Fibroblast of skin of right quadriceps (primary cell): ENCODE measurements at places on chromosomes 5 and 9.
A peak's percentile ranks its signal among the peaks of the same experiment; 100 is the strongest.

DNA sequence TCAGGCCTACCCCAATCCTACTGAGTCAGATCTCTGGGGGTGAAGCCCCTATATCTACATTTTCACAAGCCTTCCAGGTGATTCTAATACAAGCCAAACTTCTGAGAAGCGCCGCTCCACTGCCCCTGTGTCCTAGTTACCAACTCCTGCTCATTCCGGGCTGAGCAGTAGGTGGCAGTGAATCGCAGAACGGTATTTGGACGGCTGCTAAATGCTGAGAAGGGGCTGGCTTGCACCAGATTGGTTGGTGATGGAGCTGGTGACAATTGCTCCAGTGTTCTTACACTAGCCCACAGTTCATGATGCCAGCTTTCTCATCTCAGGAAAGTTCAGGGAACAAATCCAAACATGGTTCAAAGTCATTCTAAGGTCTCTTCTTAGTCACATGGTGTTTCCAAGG is 31.1 kb upstream of the FGF1 start:
- peak; percentile 58 for DNase-seq

DNA sequence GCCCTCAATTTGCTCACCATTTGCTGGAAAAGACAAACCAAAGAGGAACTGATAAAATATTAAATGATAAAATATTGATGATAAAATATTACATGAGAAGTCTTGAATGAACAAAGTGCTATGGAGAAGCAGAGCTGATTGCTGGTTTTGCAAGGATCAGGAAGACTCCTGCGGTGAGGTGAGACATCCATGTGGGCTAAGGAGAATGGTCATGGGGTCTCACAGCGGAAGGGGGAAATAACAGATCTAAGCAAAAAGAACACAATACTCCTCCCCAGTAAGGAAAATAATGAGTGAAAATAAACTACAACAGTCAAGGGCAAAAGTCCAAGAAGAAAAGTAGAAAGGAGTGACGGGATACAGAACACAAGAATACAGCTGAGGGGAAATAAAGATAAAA is 146.8 kb downstream of the LURAP1L start:
- DNase-seq, result no peak

DNA sequence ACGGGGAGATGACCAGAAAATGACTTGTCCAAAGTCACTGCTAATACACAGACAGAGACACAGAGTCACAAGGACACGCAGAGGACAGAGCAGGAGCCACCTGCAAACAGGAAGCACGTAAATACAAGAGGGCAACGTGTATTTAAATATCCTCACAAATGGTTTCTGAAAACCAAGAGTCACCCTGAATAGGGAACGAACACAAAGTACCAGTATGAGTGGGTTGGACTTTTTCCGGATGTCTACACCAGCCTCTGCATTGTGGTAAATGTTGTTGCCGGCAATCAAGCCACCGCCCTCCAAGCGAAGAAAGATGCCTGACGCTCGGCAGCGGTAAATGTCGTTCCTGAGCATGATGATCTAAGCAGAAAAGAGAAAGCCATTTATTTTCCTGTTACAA is 44.5 kb downstream of the FBXO10 start:
- DNase-seq, result no peak

- peak; percentile 52 for DNase-seq
Measured at GRCh38 chr5:145887976-145888574, 15.3 kb upstream of the GRXCR2 start.

DNA sequence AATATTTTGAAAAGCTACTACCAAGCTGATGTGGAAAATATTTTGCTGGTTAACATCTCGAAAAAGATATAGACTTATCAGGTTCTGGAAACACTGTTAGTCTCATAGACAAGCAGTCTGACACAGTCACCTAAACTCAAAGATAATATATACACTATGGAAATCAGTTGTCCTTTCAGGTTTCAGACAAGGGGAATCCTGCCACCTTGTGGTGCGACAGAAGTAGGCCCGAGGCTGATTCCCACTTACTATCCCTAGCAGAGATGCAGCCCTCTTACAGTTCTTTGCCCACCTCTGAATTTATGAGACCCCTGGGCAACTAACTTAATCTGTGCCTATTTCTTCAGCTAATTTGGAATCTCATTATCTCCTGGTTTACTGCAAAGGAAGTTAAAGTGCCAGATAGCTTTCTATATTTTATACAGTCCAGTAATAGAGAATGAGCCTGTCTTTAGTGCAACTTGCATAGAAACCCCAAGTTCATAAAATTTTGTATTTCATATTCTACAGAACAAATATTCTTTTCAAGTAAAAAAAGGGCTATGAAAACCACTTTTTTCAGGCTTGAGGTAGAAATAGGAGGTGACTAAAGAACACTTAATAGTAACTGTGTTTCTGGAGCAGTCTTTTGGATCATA is 16.9 kb downstream of the RAD1 start:
- DNase-seq, result peak; percentile 67

GRCh38 chr9:130010151-130010988 is 32.6 kb downstream of the FNBP1 start:
- DNase-seq, result no peak

- DNase-seq, result no peak
Measured at GRCh38 chr5:123751670-123752069, 239.7 kb downstream of the CSNK1G3 start.

GRCh38 chr5:126516852-126517251 is 78.2 kb downstream of the ALDH7A1 start:
- no peak for DNase-seq

DNA sequence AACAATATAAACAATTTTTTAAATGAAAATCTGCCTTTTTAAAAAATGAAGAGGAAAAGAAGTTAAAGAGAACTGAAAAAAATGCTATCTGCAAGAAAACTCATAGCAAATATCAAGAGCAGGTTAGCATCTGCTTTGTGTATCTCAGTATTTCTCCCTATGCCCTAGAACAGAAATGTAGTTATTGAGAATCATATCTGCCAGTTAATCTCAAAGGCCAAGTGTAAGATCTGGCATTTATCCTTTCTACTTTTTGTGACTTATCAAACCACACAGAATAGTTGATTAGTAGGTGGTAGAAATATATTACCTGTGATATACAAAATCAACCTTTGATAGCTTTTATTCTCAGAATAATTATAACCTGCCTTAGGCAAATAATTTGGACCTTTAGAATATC is 1699.8 kb downstream of the EFNA5 start:
- DNase-seq, result no peak

GRCh38 chr5:54602475-54602874 is 84.9 kb downstream of the SNX18 start:
- DNase-seq, result no peak

GRCh38 chr9:28628031-28628430 is 1054.8 kb upstream of the C9orf72 start:
- no peak for DNase-seq

- no peak for DNase-seq
Measured at GRCh38 chr9:34545497-34545896, 22.7 kb upstream of the ENHO start.

GRCh38 chr5:93247105-93247504 is 333.9 kb downstream of the NR2F1-AS1 start:
- no peak for DNase-seq

DNA sequence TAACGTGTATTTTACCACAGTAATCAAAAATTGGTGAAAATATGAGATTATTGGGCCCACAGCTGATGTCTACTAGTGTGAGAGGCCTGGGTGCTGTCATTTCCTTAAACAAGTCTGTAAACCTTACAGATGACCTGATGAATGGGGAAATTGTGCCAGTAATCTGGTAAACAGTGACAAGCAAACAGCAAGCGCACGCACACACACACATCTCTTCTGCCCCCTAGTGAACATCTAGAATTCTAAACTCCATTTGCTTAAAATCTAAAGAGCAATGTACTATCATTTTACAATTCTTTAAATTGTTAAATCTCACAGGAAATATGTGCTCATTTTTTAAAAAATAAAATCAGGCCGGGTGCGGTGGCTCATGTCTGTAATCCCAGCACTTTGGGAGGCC is 7.5 kb upstream of the RAPGEF1 start:
- peak; percentile 48 for DNase-seq

GRCh38 chr5:144092508-144092907 is 78.0 kb downstream of the YIPF5 start:
- DNase-seq, result no peak

DNA sequence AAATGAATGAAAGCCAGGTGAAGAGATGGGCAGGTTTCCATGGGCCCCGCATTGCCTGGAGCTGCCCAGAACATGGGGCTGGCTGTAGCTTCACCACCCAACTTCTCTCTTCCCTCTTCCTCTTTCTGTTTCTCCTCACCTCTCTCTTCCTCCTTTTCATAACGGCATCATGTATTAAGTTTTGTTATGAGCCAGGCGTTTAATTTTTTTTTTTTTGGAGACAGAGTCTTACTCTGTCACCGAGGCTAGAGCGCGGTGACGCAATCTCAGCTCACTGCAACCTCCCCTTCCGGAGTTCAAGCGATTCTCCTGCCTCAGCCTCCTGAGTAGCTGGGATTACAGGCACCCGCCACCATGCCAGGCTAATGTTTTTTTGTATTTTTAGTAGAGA is 13.0 kb upstream of the SPINK4 start:
- no peak for DNase-seq

DNA sequence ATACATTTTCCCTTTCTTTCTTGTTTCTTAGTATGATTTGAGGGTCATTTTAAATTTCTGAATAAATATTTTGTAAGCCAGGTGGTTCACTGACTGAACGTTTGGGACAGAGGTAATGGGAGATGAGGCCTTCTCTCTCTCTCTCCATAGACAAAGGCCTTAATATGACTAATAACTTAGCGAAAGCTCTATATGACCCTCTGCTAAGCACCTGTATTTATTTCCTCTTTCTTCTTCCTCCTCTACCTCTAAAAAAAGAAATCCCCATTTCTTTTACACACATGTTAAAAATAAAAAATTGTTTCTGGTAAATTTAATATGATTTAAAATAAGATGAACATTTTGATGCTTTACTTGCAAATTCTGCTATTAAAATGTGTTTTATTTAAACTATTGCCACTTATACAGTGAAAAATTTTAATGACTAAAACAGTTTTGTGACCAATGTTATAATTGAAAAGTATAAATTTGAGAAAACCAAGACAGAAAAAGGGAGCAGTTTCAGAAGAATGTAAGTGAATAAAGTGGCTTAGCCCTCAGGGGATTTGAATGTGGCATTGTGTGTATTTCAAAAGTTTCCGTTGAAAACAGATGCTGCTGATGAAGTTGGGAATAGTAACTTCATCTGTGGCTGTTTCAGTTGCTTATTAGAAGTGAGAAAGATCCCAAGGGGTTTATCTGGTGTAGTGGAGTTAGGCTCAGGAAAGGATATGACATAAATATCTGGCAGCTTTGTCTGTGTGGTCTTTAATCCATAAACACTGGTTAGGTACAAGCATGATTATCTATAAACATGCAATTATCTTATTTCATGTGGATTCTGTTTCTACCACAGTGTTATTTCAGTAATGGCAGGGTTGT is 128.6 kb upstream of the GRHPR start:
- DNase-seq, result peak; percentile 62

DNA sequence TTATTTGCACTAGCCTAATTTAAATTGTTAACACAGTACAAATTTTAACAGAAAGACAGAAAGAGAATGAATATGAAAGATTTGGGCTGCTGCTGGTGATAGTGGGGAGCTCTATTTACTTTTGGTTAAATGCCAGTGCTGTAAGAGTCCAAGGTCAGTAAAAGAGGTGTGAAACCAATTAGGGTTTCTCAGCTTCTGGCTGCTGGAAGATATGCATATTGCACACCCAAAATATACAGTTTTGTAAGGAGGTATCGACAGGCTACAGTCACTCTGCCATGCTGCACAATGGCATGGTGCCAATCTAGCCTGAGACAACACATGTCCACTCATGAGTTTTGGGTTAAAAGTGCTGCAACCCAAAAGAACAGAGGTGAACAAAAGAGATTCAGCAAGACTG is 79.3 kb downstream of the PPP2R2B start:
- no peak for DNase-seq

- peak; percentile 41 for DNase-seq
Measured at GRCh38 chr9:94785215-94786169, 59.0 kb downstream of the AOPEP start.

DNA sequence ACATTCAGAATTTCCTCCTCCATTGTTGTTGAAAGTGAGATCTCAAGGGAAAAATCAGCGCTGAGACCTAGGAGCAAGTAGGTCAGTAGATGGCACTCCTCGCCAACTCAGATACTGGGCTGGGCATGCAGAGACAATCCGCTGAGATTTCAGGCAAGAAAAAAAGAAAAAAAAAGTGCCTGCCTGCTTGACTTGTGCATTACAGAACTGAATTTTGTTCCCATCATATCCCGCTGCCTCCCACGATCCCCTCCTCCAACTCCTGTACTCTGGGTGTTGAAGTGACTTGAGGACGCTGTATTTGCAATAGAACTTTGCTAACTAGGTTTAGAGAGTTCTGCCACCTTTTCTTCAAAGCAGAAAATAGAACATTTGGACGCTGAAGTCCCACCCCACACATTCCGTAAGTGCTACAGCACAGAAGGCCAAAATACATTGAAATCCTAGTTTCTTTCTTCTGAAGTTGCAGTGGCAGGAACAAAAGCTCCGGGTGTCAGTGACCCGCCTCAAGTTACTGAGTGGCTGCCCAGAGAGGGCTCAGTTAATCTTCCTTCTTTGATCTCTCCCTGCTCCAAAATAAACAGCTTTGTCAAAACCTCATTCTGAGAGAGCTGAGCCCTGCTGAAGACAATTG is 265.8 kb downstream of the MLLT3 start:
- DNase-seq, result peak; percentile 85

DNA sequence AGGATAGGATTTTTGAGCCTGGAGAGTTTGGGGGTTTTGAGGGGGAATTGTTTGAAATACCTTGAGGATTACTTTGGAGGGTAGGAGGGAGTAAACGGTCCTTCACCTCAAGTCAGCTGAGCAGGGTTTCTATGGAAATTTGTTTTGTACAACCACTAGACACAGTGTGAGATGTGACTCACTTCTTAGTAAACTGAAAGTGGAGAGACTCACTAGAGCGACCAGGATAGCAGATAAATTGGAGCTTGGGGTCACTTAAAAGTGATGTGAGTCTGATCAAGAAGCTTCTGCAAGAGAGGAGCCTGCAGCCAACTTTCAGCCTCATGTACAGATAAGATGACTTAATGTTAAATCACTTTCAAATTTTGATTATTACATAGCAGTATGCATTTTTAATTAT is 1945.9 kb upstream of the NUDT12 start:
- peak; percentile 2 for DNase-seq

- no peak for DNase-seq
Measured at GRCh38 chr9:133488686-133489252, 9.9 kb upstream of the SLC2A6 start.

DNA sequence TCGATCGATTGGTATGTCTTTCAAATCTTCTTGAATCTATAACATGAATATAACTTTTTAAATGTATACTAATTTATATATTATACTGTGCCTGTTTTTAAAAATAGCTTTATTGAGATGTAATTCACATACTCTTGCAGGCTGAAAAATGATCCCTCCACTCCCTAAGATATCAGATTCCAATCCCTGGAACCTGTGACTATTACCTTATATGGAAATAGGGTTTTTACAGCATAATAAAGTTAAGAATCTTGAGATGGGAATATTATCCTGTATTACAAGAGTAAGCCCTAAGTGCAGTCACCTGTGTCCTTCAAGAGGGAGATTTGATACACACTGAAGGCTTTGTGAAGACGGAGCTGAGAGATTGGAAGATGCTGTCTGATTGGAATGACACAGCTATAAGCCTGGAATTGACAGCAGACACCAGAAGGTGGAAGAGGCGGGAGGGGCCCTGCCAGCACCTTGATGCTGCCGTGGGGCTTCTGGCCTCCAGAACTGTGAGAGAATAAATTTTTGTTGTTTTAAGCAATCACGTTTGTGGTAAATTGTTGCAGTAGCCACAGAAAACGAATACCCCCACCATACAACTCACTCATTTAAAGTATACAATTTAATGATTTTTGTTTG is 161.3 kb downstream of the RMI1 start:
- DNase-seq, result no peak
